ENCODE measurements at places on chromosomes 7 and 10. TPM values are rescaled to one million over a fixed set of nuclear protein-coding genes. Genes with fewer than 3 reads are reported as not detected.

Gene TWIST1
- not detected for total RNA-seq

Gene HEPACAM2
- not detected for total RNA-seq

Gene CAMK2B
- total RNA-seq: under 0.01 TPM

Gene ATP6V1F
- total RNA-seq: 70.9 TPM

Gene CUBN
- 14.9 TPM for total RNA-seq

Gene GIMAP8
- total RNA-seq: 102 TPM

Gene AASS
- total RNA-seq: 37.9 TPM

Gene MSMB
- total RNA-seq: not detected

Gene WNT8B
- not detected for total RNA-seq

Gene UNCX
- not detected for total RNA-seq

Gene ZNF107
- 1.5 TPM for total RNA-seq

Gene NANOS1
- total RNA-seq: 0.16 TPM

Gene RASSF4
- 9.4 TPM for total RNA-seq

Gene TMEM213
- not detected for total RNA-seq

Gene C1GALT1
- 5.2 TPM for total RNA-seq

Gene SPDYE18
- 0.49 TPM for total RNA-seq

Gene HABP2
- total RNA-seq: not detected

Gene DGKI
- 0.65 TPM for total RNA-seq

Gene STEAP1
- total RNA-seq: 7.4 TPM

Gene TMEM176B
- total RNA-seq: not detected

Gene VSTM4
- 0.25 TPM for total RNA-seq

Gene CCDC146
- 1.5 TPM for total RNA-seq

Gene FFAR4
- not detected for total RNA-seq

Gene ABCC2
- 0.65 TPM for total RNA-seq

Gene CFAP70
- total RNA-seq: 0.25 TPM

Gene CLRN3
- total RNA-seq: not detected

Gene HOXA10
- total RNA-seq: 2.6 TPM

Gene VWC2
- not detected for total RNA-seq

Gene ATOH7
- not detected for total RNA-seq

Gene CHST3
- 6.1 TPM for total RNA-seq

Gene NEURL1
- total RNA-seq: 0.06 TPM

Gene ZSCAN25
- total RNA-seq: 9.6 TPM

Gene AKR1C8
- total RNA-seq: 0.16 TPM

Gene RSPH10B
- total RNA-seq: 0.57 TPM

Gene NPFFR1
- total RNA-seq: not detected

Gene SPDYE9
- not detected for total RNA-seq

Gene ADRA2A
- 0.16 TPM for total RNA-seq

Gene IFIT1B
- total RNA-seq: not detected

Gene DEPP1
- total RNA-seq: 392 TPM

Gene ZNF212
- 4.5 TPM for total RNA-seq

Gene TMEM26
- not detected for total RNA-seq

Gene ITGB1
- 2,052 TPM for total RNA-seq

Gene DDC
- total RNA-seq: not detected

Gene PON3
- 0.31 TPM for total RNA-seq

Gene LRIT1
- total RNA-seq: not detected

Measured in bladder microvascular endothelial cell (primary cell).